ENCODE measurements at places on chromosomes 5 and 9. TPM values are rescaled to one million over a fixed set of nuclear protein-coding genes. Genes with fewer than 3 reads are reported as not detected.

Gene ZNF354C
- total RNA-seq, result not detected

Gene LECT2
- 0.70 TPM for total RNA-seq

GRCh38 chr9:130830231-130830760, 4.8 kb upstream of the ABL1 start:
- DNase-seq, result no peak

DNA sequence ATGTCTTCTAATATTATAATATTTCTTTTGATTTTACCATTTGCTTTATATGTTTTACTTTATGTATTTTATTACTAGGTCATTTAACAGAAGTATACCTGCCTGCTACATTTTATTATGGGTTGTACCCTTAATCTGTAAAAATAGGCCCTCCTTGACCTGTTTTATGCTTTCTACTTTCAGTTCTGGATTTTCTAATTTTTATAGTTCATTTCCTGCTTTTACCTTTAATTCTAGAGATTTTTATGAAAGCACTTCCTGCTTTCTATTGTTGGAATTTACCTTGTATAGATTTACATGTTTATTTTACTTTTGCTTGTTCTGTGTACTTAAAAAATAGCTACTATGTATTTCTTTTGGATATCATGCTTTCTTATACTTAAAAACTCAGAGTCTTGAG, 20.6 kb downstream of the ZNF618 start:
- DNase-seq, result no peak

DNA sequence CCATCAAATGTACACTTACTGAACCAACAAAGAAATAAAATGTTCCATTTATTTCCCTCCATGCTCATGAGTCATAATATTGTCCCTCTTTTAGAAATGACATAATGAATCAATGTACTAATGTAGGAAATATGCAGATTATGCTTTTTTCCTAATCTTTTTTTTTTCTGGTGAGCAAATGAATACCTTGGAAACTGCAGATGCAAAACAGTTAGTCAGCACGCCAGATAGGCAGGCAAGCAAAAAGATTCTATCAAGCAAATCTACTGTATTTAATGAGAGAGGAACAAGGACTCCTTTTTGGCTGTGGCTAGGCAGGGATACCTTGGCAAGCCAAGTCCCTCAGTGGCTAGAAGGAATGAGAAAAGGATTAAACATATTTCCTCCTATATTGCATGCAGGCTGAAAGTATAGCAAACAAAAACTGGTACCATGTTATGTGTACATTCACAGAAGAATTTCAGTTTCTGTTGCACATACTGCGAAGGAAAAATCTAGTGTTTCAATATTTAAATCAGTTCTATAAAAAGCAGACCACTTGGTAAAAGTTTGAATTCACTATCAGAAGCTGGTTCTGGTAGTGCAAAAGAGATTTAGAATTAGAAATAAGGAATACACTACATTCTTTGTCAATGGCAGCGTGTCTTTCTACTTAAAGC, 605.4 kb downstream of the TLE1 start:
- DNase-seq, result no peak

DNA sequence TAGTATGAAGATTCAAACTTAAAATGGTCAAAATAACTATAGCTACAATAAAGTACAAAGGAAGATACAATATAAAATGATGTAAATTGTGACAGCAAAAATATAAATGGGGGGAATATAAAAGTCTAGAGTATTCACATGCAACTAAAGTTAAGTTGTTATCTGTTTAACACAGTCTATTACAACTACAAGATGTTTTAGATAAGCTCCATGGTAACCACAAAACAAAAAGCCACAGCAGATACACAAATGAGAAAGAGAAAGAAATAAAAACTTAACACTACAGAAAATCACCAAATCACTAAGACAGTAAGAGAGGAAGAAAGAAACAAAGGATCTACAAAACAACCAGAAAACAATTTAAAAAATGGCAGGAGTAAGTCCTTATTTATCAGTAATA, 17.0 kb upstream of the SH3TC2 start:
- DNase-seq, result no peak

DNA sequence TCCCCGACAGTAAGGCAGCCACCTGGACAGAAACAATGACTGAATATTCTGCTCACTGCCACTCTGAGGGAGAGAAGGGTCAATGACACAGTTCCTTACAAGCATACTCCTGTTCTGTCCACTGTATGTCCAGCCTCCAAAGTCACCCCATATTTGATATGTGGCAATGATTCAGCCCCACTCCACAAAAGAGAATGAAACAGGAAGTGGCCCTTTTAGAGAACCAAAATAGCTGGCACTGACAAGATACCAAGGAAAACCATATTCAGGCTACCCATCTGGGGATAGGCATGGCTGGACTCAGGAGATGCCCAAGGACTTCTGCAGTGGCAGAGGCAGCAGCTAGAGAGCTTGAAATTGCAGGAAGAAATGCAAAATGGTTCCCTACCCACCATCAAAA, 12.8 kb upstream of the GFRA3 start:
- DNase-seq, result no peak

DNA sequence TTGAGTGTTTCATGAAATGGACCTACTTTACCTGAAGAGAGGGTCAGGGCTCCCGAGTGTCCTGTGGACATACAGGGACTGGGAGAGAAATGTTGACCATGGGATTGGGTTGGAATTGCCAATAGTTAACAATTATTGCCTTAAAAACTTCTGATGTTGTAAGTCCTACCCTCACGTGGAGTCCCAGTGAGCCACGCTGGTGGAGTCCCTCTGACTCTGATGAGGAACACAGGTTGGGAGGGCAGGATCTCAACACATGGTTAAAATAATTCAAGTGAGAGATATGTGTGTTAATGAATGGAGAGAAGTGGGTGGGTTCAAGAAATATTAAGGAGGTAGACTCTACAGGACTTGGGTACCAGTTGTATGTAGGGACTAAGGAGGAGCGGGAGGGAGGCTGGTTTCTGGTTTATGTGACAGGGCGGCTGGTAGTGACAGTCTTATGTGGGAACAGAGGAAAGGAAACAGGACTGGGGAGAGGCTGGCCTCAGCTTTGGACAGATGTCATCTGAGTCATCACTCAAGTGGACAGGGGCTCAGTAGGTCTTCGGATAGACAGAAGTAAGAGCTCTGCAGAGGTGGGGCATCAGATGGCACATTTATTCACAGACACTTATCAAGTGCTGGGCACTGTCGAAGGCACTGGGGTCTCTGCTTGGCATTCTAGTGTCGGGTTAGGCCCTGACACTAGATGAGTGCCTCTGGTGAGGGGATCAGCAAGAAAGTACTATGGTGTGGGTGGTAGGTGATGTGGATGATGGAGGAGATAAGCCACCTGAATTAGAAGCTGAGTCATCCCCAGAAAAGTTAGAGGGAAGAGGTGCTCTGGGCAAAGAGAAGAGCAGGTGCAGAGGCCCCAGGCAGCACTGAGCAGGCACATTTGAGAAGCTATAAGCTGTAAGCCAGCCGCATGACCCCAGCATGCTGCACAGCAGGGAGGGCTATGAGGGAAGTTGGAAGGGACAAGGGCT, 27.2 kb downstream of the MAML1 start:
- DNase-seq, result no peak
